Femur (tissue), 1 donor: ENCODE measurements at places on chromosomes 5 and 9.

- DNase-seq = peak; percentile 39
Measured at GRCh38 chr9:111094433-111094924, 56.2 kb upstream of the LPAR1 start.

DNA sequence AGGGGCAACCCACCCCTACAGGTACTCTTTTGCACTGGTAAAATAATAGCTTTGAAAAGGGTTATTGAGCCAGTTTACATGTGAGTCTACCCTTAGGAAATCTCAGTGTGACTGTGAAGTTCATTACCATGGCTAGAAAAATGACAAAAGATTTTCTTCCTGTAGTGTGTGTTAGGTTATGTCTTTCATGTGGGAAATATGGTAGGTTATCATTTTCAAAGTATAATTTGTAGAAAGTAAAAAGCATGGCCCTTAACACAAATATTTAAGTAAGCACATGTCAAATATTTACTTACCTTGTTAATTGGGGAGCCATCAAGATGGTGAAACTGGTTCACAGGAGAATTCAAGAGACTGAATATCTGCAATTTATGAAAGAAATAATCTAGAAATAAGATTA is 37.3 kb upstream of the PLPP1 start:
- DNase-seq = no peak

- DNase-seq = no peak
Measured at GRCh38 chr5:118606940-118607339, 381.4 kb downstream of the DTWD2 start.

DNA sequence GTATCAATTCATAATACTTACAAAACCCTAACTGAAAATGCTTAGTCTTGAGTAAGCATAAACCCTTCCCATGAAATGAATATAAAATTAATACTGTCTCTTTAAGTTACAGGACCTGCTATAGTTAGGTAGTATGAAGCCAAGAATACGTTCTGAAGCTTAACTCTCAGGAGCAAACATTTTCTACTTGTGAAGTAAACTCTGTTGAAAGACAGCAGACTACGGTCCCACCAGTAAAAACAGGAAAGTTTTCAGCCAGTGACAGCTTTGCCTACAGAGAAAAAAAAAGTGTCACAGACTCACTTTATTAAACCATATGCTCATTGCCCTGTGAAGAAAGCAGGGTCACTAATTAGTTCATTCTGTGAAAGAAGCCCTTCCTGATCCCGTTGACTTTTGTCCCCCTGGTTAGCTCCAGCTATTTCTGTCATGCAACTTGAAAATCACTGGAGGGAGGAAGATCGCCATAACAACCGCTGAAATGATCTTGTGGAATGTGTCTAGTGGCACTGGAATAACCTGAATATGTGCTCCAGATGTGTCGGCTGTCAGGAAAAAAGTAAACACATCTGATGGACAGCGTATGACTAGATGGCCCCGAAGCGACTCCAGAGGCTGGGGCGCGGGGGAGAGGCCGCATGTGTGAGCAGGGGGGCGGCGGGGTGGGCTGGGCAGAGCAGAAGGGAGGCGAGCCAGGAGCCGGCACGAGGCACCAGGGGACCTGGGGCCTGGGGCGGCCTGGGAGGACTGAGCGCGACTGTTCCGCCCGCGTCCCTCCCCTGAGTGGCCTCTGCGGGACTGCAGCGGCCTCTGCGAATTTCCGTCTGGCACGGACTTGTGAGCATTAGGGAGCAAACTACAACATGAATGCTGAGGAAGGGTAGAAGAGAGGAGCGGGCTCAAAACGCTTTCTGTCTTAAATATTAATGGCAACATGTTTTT is 41.9 kb downstream of the BNC2 start:
- peak; percentile 69 for DNase-seq

- DNase-seq = peak; percentile 19
Measured at GRCh38 chr5:175162036-175162435, 281.9 kb downstream of the DRD1 start.

GRCh38 chr9:36450110-36450732 is 50.2 kb upstream of the RNF38 start:
- DNase-seq = peak; percentile 29

GRCh38 chr5:144030904-144031303 is 139.6 kb downstream of the YIPF5 start:
- DNase-seq = no peak
